ENCODE measurements at places on chromosomes 2 and 18. TPM values are rescaled to one million over a fixed set of nuclear protein-coding genes. Genes with fewer than 3 reads are reported as not detected.
A peak's percentile ranks its signal among the peaks of the same experiment; 100 is the strongest.

GRCh38 chr2:224009605-224010315 is 29.3 kb downstream of the SERPINE2 start:
- no peak for DNase-seq

GRCh38 chr2:100063459-100063953 is 78.9 kb downstream of the AFF3 start:
- no peak for DNase-seq

GRCh38 chr18:13393338-13393737 is 174.8 kb downstream of the LDLRAD4 start:
- no peak for DNase-seq

- DNase-seq: no peak
These were observed 103.8 kb downstream of the ASAP2 start for GRCh38 chr2:9310377-9310776.

- no peak for DNase-seq
These were observed 64.7 kb upstream of the HAAO start for GRCh38 chr2:42856891-42857632.

- DNase-seq: no peak
These were observed 53.7 kb downstream of the SGPP2 start for GRCh38 chr2:222477962-222478608.

DNA sequence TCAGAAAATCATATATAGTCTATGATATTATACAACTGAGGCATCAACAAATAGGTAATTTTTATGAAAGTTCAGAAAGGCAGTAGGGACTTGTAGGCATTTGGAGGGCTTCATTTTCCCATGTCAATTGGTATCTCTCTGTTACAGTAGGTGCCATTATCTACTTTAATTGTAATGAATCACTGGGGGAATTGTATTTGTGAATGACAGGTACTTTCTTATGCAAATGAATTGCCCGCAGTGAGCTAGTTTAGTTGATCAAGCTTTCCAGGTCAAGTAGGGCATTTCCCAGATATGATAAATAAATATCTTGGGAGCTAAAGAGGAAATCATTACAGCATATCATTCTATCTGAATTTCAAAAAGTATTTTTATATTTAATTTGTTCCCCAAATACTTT is 1116.3 kb downstream of the DPP10 start:
- no peak for DNase-seq

DNA sequence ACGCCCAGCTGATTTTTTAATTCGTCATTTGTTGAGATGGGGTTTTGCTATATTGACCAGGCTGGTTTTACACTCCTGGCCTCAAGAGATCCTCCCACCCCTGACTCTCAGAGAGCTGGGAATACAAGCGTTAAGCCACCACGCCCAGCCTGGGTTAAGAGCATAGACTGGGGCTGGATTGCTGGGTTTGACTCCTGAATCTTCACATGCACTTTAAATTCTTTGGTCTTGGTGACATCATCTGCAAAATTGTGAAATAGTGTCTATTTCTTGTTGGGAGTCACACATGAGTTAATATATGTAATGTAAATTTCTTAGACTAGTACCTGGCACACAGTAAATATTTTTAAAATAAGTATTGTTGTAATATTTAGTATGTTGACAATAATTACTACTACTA is 257.4 kb downstream of the DOK6 start:
- no peak for DNase-seq

DNA sequence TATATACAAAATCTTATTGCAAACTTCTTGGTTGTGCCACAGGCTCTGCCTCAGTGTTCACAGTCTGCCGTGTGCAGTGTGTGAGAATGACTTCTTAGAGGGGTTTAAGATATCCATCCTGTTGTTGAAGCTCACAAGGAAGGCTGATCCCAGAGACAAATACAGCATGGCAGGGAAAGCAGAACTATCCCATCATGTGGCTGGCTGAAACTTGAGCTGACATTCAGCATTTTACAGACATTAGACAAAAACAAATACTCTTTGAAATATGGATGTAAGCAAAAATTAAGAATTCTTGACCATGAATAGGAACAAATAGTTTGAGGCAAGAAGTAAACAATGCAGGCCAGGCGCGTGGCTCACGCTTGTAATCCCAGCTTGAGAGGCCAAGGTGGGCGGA is 12.9 kb upstream of the PUM2 start:
- DNase-seq: no peak

- no peak for DNase-seq
These were observed 22.9 kb upstream of the GNAL start for GRCh38 chr18:11666176-11666575.

- DNase-seq: peak; percentile 100
These were observed 88.7 kb upstream of the CXCR4 start for GRCh38 chr2:136206613-136207012.

- peak; percentile 55 for DNase-seq
These were observed 1.1 kb downstream of the NIFK start for GRCh38 chr2:121735518-121736074.

- no peak for DNase-seq
These were observed 60.5 kb downstream of the INSIG2 start for GRCh38 chr2:118148809-118149208.

GRCh38 chr18:45521777-45522176 is 93.5 kb upstream of the SLC14A2 start:
- DNase-seq: no peak

DNA sequence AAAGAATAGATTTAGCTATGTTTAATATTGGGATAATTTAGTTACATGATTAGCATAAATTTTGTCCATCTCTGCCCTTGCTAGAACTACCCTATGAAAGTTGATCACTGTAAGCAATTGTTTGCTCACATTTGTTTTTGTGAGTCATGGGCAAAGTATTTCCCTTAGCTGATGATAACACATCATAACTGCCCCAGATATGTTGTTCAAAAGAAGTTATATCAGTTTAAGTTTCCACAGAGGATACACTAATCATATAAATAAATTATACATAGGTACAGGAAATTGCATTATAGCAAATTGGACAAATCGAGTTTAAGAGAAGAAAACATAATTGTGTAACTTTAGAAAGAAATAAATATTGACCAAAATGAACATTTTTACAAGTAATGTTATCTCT is 223.2 kb upstream of the PIK3C3 start:
- no peak for DNase-seq

GRCh38 chr18:79093986-79094385 is 24.8 kb downstream of the ATP9B start:
- no peak for DNase-seq

GRCh38 chr2:139600166-139600565 is 820.0 kb upstream of the NXPH2 start:
- no peak for DNase-seq

DNA sequence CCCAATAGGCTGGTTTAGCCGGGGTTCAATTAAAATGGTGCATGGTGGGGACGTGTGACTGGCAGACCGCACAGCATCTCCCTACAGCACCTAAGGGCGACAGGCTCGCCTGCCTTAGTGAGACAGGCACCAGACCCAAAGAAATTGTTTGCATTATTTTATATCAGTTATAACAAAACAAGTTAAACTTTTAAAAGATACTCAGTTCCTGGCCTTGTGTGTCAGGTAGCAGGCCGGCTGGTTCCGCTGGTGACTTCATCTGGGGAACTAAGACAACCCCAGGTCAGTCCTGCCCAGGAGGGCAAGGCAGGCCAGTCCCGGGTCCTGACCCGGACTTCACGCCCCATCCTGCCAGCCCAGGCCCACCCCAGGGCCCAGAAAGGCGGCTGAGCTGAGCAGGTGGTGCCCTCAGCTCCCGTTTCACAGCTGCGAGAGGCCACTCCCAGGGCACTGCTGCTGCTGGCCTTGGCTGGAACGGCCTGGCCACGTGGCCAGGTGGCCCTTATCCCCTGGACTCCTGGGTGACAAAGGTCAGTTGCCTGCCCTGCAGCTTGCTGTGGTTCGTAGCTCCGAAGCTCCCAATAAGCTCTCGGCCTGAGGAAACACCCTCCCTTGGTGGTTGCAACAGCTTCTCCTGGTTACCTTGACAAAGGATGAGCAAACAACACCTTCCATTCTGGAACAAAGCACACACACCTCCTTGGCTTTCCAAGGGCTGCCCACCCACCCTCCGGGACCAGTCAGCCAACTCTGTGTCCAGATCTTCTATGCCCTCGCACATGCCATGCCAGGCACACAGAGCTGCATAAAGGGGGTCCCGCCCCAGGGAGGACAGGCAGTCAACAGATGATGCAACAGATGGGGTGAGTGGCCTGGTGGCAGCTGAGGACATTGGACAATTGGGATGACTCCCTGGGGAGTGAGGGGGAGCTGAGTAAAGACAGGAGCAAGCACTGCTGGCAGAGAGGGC is 11.3 kb upstream of the AGXT start:
- DNase-seq: no peak

GRCh38 chr2:202510911-202511310 is 123.9 kb upstream of the FAM117B start:
- no peak for DNase-seq

GRCh38 chr18:62744076-62744968 is 29.0 kb downstream of the PHLPP1 start:
- DNase-seq: peak; percentile 69

- DNase-seq: no peak
These were observed 925.7 kb downstream of the DCDC2C start for GRCh38 chr2:4628998-4629501.

GRCh38 chr2:20650393-20650876 is 463 bp downstream of the HS1BP3 start:
- DNase-seq: peak; percentile 47

DNA sequence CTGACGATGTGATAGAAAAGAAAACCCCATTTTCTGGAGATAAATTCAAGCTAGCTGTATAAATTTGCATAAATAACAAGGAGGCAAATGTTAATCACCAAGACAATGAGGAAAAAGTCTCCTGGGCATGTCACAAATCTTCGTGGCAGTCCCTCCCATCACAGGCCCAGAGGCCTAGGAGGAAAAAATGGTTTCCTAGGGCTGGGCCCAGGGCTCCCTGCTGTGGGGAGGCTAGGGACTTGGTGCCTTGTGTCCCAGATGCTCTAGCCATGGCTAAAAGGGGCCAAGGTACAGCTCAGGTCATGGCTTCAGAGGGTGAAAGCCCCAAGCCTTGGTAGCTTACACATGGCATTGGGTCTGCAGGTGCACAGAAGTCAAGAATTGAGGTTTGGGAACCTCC is 134.6 kb downstream of the CABLES1 start:
- DNase-seq: peak; percentile 15

DNA sequence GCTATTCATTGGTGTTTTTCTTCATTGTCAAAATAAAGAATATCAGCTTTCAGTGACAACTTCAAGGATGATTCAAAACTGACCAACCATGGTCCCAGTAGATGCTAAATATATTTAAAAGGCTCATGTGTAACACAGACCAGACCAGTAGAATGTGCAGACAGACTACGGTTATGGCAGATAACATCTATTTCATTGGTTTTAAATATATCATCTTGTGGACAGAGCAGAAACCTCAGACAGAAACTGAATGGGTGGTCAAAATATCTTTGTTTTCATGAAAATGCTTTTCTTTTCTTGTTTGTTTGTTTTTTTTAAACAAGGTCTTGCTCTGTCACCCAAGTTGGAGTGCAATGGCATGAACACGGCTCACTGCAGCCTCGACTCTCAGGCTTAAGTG is 107.4 kb upstream of the CREB1 start:
- no peak for DNase-seq

- DNase-seq: no peak
These were observed 240.4 kb downstream of the IKZF2 start for GRCh38 chr2:212911011-212911410.

GRCh38 chr2:109005686-109006204 is 16.7 kb upstream of the EDAR start:
- DNase-seq: no peak

DNA sequence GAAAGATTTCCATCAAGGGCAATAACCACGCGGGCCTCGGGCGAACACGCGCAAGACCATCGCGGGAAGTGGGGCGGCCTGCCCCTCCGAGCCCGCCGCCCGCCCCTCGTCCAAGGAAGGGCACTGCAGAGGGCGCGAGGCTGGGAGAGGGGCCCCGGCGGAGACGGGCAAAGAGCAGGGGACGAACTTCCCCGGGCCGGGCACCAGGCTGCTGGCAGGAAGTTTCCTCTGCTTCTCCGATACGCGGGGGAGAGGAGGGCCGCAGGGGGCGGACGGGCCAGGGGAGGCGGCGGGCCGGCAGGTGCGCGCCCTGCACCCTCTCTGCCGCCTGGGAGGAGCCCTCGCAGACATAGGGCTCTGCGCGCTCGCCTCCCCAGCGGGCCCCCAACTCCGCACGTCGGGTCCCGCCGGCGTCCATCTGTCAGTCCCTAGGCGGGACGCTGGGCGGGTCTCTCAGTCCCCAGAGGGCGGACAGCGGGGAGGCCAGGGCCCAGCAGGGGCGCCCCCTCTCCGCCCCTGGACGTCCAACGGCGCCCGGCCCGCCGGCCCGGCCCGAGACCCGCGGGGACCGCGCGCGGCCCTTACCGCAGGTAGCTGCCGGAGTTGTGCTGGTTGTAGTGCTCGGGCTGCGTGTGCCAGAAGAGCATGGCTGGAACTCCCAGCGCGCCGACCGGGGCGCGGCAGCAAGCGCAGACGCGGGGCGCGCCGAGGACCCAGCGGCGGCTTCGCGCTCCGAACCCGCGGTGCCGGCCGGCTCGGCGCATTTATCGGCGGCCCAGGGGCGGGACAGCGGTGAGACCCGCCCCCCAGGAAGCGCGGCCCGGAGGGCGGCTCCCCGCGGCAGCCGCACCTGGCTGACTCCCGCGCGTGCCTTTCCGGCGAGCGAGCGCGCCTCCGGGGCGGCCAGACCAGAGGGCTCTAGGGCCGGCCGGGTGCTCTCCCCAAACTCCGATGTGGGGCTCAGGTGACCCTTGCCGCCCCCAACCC is at the start of gene TFCP2L1:
Gene TFCP2L1, minus strand, starts transcription at position 740 of the 987 bp plus-strand sequence. Its CDS starts 93 bp downstream, at position 647.
- DNase-seq: peak; percentile 60

GRCh38 chr2:108877506-108877905 is 90.9 kb downstream of the CCDC138 start:
- DNase-seq: no peak

DNA sequence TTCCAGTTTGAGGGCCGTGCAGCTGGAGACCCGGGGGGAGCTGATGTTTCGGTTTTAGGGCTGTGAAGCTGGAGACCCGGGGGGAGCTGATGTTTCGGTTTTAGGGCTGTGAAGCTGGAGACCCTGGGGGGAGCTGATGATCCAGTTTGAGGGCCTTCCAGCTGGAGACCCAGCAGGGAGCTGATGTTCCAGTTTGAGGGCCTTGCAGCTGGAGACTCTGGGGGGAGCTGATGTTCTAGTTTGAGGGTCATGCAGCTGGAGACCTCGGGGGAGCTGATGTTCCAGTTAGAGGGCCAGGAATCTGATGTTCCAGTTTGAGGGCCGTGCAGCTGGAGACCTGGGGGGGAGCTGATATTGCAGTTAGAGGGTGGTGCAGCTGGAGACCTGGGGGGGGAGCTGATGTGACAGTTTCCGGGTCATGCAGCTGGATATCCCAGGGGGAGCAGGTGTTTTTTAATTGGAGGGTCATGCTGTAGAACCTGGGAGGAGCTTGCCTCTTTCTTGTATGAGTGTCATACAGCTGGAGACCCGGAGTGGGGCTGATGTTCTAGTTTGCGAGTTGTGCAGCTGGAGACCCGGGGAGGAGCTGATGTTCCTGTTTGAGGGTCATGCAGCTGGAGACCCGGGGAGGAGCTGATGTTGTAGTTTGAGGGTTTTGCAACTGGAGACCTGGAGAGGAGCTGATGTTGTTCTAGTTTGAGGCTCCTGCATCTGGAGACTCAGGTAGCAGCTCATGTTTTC is 153.2 kb downstream of the RTP5 start:
- peak; percentile 11 for DNase-seq

The HOXD8 gene
- total RNA-seq: not detected

The TMEM200C gene
- not detected for total RNA-seq

The ALPI gene
- total RNA-seq: not detected

The EHD3 gene
- 2.5 TPM for total RNA-seq

The MXD1 gene
- 2.9 TPM for total RNA-seq

The DPP4 gene
- not detected for total RNA-seq

The SNRNP27 gene
- total RNA-seq: 82.4 TPM

The CIDEA gene
- total RNA-seq: not detected

The LIMS4 gene
- 0.57 TPM for total RNA-seq

The HEATR5B gene
- total RNA-seq: 31.3 TPM
